Type B pancreatic cell (in vitro differentiated cells): ENCODE measurements at places on chromosomes 1 and 21. TPM values are rescaled to one million over a fixed set of nuclear protein-coding genes. Genes with fewer than 3 reads are reported as not detected.

- H3K4me1 ChIP-seq = no peaks in the 10 kb centered on the region
- no peak overlapping the region for H3K4me3 ChIP-seq
- H3K27me3 ChIP-seq = peaks cover 11% of the 10 kb centered on the region
These were observed 18.6 kb downstream of the PIK3CD start for GRCh38 chr1:9670085-9670484.

- DNase-seq = no peak
- H3K4me1 ChIP-seq = no peaks in the 10 kb centered on the region
- peak overlapping the region; percentile 39 for H3K27ac ChIP-seq
- H3K27me3 ChIP-seq = no peaks in the 10 kb centered on the region
These were observed 370.2 kb downstream of the ST6GALNAC3 start for GRCh38 chr1:76444773-76445172.

The TCHHL1 gene
- 6.5 and 22.3 TPM in 2 replicates for total RNA-seq

DNA sequence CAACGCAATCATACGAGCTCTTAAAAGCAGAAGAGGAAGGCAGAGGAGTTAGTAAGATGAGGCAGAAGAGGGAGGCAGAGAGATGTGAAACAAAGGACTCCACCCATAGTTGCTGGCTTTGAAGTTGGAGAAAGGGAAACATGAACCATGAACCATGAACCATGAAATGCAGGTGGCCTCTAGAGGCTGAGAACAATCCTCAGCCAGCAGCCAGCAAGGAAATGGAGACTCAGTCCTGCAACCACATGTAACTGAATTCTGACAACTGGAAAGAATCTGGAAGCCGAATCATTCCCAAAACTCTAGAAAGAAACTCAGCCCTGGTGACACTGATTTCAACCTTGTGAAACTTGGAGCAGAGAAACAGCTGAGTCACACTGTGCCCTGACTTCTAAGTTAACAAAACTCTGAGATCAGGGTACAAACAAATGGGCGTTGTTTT is 10.1 kb downstream of the DIPK1A start:
- no peak for DNase-seq
- H3K4me3 ChIP-seq = no peak overlapping the region
- H3K27me3 ChIP-seq = no peaks in the 10 kb centered on the region
- no peak overlapping the region for H3K27ac ChIP-seq
- H3K36me3 ChIP-seq = no peaks in the 10 kb centered on the region
